ENCODE measurements at places on chromosomes 1 and 21. TPM values are rescaled to one million over a fixed set of nuclear protein-coding genes. Genes with fewer than 3 reads are reported as not detected.

CRABP2 gene
- 186 TPM for total RNA-seq

NMNAT2 gene
- total RNA-seq: 8.8 TPM

UBE4B gene
- 78.0 TPM for total RNA-seq

SEC22B gene
- total RNA-seq: 9.9 TPM

RPE65 gene
- not detected for total RNA-seq

RGS7 gene
- 1.2 TPM for total RNA-seq

PADI2 gene
- total RNA-seq: 5.1 TPM

FCRL2 gene
- not detected for total RNA-seq

TRABD2B gene
- 10.8 TPM for total RNA-seq

DNA sequence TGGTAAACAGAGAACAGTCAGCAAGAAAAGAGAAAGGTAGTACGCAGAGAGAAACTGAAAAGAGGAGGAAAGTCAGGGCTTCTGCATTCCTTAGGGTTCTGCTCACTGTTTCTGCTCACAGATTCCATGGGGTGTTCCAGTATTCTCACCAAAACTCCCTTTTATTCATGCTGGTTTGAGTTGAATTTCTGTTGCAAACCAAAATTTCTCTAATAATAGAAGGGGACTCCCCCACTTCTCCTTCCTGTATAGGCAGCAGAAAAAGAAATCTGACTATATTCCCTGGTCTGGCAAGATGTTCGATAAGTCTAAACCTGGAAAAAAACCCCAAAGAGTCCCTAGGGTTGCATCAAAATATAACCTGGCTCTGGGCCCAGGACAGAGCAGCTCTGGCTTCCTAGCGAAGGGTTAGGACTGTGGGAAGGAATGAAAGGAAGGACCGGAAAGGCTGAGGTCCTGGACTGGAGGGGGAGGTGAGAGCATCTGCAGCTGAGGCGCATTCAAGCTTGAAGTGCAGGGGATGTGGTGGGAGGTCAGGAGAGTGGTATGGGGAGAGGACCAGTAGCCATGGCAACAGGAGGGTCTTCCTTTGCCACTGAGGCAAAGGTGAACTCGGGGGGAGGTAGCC is 18.8 kb upstream of the RGS16 start:
- H3K4me3 ChIP-seq: no peak overlapping the region
- H3K27ac ChIP-seq: no peak overlapping the region
- DNase-seq: no peak

DNA sequence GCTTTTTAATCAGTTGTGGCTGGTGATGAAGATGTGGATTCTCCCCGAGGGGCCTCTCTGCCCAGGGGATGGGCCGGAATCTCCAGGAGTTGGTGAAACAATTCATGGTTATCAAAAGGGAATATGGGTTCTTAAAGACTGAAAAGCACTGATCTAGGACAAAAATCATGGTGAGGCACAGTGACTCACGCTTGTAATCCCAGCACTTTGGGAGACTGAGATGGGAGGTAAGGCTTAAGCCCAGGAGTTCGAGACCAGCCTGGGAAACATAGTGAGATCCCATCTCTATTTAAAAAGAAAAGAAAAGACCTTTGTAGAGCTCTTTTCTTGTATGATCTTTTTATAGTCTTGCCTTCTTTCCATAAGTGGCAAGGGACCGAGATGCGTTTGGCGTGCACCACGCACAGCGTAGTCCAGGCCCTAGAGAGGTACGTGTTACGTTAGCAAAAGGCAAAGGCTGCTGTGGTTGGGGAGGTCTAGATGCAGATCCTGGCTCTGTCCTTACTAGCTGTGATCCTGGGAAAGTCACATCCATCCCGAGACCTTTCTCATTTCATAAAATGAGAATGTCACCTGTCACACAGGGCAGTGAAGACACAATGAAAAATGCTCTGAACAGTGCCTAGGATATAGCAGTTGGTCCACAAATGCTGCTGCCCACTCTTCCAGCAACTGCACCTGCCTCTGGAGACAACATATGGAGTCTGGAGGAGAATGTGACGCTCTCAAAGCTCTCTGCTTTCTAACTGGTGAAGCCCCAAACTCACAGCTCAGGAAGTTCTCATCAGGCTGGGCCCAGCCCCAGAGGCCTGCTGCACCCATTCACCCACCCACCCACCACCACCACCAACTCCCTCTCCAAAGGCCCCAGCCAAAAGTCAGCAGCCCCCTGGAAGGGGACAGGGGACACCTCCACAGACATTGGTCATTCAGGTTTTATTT is 54.8 kb downstream of the KIF21B start:
- no peaks in the 10 kb centered on the region for H3K4me1 ChIP-seq
- no peaks in the 10 kb centered on the region for H3K36me3 ChIP-seq
- H3K27me3 ChIP-seq: no peaks in the 10 kb centered on the region

- no peaks in the 10 kb centered on the region for H3K36me3 ChIP-seq
- no peak overlapping the region for H3K4me3 ChIP-seq
- H3K27ac ChIP-seq: no peak overlapping the region
These were observed 122.7 kb downstream of the RGS21 start for GRCh38 chr1:192439373-192440025.

DNA sequence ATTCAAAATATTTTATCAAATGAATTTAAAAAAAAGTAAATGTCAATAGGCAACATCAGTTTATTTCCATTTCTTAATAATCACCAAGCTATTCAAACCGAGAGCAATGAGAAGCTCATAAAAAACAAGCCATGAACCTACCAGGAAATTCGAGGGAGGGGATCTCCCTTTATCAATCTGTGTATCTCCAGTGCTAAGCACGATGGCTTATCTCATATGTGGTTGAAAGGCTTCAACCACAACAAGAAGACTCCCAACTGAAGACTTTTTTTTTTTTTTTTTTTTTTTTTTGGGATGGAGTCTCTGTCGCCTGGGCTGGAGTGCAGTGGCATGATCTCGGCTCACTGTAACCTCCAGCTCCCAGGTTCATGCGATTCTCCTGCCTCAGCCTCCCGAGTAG is 833.3 kb downstream of the USP25 start:
- no peaks in the 10 kb centered on the region for H3K36me3 ChIP-seq
- H3K4me3 ChIP-seq: no peak overlapping the region
- no peaks in the 10 kb centered on the region for H3K27me3 ChIP-seq
- H3K27ac ChIP-seq: no peak overlapping the region
- DNase-seq: no peak

- DNase-seq: no peak
- H3K27ac ChIP-seq: no peak overlapping the region
- no peaks in the 10 kb centered on the region for H3K36me3 ChIP-seq
These were observed 9.8 kb upstream of the SSBP3 start for GRCh38 chr1:54415991-54416390.

DNA sequence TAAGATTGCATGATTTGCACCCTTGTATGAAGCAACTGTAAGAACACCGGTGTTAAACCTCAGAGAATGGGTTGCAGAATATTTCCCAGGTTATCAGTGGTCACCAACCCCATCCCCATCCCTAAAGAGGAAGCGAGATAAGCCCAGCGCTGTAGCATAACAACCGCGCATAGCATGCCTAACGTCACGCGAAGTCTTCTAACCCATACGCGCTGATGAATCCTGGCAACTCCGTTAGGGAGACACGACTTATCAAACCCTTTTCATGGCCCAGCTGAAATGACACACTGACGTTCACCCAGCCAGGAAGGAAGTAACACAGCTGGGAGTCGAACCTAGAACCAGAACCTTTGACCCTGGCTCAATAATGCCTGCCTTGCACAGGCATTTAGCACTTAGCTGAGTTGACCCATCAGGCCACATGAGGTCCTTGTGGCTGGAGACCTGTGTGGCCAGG is 24.2 kb downstream of the TMEM51 start:
- DNase-seq: no peak
- no peaks in the 10 kb centered on the region for H3K27me3 ChIP-seq
- H3K27ac ChIP-seq: no peak overlapping the region
- H3K36me3 ChIP-seq: 0 out of 2 replicates have a peak, but pooled peaks cover 2% of the 10 kb centered on the region
- H3K4me1 ChIP-seq: peaks cover 57% of the 10 kb centered on the region

DNA sequence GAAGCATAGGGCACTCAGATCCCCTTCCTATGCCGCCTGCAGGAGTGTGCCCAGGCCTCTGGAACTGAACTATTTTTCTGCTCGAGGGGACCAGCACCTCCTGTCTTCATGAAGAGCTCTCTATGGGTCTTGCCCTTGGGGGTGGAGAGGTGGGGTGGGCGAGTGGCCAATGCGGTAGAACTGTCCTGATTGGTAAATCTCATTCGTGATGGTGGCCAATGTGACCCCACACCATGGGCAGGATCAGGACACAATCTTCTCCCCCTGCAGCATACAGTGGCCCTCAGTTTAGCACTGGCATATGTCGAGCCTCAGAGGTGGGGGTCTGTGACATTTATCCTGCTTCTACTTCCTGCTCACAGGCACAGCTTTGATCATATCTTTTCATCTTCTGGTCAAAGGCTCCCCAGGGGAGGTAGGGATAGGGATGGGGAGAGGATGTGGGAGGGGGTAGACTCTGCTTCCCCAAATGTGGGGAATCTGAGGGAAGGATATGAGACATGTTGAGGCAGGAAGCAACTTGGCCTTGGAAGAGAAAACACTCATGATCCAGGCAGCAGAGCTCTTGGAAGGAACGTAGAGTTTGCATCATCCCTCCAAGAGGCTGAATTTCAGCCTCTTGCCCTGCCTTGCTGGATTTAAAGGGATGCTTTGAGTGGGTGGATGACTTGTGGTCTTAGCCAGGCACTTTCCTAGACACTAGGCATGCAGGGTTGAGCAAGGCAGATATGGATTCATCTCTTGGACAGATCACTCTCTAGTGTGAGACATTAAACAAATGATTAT is 81.8 kb downstream of the LAMC2 start:
- no peak for DNase-seq
- no peaks in the 10 kb centered on the region for H3K27me3 ChIP-seq
- H3K27ac ChIP-seq: no peak overlapping the region
- H3K4me3 ChIP-seq: no peak overlapping the region

All from WTC11 (cell line).